ENCODE measurements at places on chromosomes 2 and 18. TPM values are rescaled to one million over a fixed set of nuclear protein-coding genes. Genes with fewer than 3 reads are reported as not detected.
A peak's percentile ranks its signal among the peaks of the same experiment; 100 is the strongest.

DNA sequence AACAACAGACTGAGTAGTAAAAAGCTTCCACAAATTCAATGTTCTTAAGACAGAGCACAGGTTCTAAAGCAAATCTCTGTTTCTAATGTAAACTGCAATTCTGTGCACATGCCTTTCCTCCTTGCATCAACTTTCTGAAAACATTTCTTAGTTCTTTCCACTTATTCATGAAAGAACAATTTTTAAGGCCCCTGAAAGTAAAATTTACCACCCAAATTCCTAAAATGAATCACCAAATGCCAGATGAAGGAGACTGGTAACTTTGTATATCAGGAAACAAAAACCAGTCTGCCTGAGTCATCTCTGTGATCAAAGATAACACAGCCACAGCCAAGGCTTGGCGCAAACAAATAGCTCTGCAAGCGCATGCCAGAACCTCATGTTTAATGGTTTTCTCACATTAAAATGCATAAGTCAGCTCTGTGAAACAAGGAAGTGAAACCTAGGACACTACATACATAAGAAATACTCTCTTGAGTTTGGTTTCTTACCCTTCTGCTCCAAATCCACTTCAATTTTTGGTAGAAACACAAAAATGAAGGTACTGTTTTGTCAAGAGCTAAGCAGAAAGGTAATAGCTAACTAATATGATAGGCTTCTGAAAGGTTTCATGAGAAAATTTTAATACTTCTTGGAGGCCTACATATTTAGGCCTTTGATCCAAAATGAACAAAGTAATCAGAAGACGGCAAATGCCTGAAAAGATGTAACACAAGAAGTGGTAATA, 169.4 kb downstream of the THADA start:
- peak; percentile 98 for DNase-seq

GRCh38 chr2:174888146-174888545, 117.0 kb downstream of the CHN1 start:
- DNase-seq: no peak

GRCh38 chr2:16255120-16255519, 314.8 kb downstream of the MYCN start:
- no peak for DNase-seq

- DNase-seq: no peak
Observed at GRCh38 chr18:9987931-9988330, 74.1 kb downstream of the VAPA start.

DNA sequence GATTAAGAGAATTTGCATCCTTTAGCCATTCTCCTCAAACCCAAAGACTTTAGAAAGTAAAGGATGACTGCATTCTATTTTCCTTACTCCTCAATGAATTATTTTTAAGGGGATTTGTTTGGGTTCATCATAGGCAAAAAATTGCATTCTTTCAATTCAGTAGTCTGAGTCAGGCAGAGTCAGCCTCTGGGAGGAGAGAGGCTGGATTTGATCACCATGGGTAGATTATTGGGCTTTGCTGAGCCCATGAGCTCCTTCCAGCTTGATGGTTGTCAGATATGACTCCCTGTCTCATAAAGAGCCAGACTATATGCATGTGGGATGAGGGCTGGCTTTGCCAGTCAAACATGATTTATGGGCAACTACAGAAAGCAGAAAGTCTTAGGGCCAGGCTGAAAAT, 101.2 kb downstream of the KCNS3 start:
- DNase-seq: peak; percentile 89

SERPINB3 gene
- not detected for total RNA-seq

PAIP2B gene
- total RNA-seq: under 0.01 TPM

KIAA2012 gene
- not detected for total RNA-seq

METTL4 gene
- 16.9 TPM for total RNA-seq
